ENCODE measurements at places on chromosomes 13 and 19.

DNA sequence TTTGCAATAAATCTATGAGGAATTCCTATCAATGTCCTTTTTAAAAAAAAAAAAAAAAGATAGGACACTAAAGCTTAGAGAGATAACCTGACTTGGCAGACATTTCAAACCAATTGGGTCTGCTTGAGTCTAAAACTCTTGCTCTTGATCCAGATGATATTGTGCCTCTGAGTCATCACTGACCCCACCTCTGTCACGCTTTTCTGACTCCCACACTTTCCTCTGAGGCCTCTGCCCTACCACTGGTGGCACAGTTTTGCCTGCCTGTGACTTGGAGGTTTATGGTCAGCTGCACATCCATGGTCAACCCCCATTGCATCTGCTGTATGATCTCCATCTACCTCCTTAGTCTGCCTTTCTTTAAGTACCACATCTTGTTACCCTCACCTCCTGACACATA, 328.7 kb downstream of the SPRY2 start:
- peak; percentile 69 for DNase-seq

DNA sequence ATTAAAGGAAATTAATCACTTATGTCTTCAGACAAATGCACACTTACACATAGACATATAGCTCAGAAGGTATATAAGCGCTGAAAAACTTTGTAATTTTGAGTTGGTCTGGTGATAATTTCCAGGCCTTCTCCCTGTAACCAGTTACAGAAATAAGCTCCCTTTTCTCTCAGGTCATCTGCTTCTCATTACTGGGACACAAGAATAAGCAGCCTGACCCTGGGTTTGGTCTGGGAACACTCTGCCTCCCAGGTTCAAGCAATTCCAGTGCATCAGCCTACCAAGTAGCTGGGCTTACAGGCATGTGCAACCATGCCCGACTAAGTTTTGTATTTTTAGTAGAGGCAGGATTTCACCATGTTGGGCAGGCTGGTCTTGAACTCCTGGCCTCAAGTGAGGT, 274.5 kb downstream of the LMO7 start:
- DNase-seq = no peak

DNA sequence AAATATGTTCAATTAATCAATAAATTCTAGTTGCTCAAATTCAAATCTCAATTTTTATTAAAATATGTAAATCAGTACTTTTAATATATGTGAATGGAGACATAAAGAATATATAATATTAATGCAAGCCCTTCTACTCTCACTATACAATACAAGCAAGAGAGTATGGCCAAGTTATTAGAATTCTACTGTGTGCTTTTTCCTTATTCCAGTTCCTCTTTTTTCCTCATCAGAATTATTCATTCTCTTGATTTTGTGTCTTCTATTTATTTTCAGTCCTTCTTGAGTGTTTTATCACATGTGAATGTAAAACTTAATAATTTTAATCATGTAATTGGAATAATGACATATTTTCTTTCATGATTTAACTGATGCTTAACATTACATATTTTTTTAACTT, 276.8 kb downstream of the PCDH20 start:
- DNase-seq = no peak

DNA sequence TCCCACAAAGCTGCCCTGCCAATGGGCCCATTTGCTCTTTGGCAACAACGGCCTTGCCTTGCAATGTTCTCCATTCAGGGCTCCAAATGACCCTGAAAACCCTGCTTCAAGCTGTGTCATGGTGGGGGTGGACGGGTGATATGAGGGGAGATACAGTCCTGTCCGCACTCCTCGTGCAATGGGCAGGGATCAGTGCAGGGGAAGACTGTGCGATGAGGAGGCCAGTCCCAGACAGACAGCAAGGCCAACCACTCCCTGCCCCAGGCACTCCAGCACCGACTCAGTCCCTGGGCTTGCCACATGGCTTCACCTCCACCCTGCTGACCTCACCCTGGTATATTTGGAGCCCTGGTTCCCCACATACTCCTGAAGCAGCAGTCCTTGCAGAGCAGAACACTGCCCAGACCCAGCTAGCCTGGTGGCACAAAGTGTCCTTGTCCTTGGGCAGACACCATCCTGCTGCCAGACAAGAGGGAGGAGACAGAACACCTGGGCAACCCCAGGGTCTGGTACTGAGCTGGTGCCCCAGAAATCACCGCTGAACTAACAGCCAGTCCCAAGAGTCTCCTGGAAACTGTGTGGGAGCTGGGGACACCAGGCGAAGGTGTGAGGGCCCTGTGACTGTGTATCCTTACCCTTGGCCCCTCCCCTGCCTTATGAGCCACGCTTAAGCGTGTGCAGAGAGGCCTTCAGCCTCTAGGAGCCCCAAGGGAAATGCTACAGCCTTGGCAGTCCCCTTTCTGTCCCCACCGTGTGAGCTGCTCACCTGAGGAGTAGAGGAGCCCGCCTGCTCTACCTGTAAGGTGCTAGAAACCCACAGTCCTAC, 9.1 kb upstream of the SLC35E1 start:
- no peak for DNase-seq

DNA sequence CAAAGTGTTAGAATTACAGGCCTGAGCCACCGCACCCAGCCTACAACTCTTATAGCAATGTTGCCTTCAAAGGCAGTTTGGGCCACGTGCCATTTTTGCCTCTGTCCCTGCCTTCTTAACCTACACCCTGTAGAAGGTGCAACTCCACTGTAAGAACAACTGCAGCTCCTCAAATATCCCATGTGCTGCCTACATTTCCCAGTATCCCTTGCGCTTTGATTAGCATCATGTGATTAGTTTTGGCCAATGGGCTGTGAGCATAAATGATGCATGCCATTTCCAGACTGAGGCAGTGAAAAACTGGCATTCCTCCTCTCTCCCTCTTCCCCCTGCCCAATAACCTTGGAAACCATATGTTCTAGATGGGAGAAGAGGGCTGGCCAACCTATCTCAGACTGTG, 75.2 kb upstream of the MRI1 start:
- peak; percentile 98 for DNase-seq

DNA sequence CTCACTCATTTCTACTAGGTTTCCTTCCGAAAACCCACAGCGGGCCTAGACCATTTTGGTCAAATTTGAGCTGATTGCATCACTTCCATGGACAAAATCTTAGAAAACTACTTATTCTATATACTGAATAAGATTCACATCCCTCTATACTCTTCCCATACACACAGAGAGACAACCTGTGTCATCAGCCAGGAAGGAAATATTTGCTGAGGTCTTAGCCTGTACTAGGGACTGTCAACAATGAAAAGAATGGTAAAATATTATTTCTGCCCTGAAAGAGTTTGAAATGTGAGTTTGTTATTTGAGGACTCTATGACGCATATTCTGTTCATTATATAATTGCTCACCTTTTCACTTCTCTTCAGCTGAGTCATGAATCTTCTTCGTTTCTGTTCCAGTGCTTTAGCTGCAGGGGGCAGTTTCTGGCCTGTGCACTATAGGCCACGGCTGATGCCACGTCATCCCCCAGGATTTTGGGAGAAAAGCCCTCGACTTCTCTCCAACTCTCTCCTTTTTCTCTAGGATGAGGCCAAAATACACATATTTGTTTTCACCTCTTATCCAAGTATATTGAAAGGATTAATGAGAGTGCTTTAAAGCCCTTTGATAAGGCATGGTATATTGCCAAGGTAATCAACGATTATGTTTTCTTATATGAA, 47.7 kb downstream of the GSX1 start:
- no peak for DNase-seq

- peak; percentile 40 for DNase-seq
Measured at GRCh38 chr19:9565900-9566705, 18.2 kb downstream of the ZNF121 start.

DNA sequence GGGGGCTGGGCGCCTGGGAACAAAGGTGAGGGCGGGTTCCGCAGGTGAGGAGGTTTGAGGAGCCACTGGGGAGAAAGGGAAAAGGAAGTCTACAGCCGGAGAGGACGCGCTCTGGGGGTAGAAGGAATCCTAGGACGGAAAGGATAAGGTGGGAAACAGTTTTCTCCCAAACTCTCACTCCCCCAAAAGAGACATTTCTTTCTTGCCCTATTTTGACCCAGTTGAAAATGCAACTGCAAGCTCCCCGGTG, 651 bp upstream of the POLR1D start:
- no peak for DNase-seq

DNA sequence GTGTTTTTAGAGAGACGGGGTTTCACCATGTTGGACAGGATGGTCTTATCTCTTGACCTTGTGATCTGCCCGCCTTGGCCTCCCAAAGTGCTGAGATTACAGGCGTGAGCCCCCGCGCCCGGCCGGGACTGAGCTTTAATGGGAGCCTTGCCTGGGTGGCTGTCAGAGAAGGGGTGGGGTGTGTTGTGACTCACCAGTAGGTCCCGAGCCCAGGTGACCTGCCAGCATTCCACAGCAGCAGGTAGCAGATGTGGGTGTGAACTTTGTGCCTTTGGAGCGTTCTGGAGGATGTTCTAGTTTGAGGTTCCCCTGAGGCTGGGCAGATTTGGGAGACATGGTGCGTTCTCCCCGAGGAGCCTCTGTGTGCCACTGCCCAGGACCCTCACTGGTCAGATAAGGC, 7.1 kb upstream of the EPN1 start:
- no peak for DNase-seq

DNA sequence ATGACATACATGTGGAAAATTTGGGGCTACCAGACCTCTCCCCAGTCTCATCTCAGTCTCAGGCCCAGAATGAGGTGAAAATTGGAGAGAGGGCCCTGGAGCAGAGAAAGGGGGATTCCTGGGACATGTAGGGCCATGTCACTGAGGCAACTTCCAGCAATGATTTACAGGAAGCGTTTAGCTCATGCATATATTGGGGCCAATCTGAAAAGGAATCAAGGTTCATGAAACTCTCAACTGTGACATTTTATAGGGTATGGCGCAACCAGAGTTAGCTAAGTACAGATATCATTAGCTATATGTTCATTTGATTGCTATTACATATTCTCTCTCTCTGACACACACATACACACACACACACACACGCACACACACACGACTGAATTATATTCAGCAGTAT, 86.3 kb downstream of the RNASEH2B start:
- no peak for DNase-seq

DNA sequence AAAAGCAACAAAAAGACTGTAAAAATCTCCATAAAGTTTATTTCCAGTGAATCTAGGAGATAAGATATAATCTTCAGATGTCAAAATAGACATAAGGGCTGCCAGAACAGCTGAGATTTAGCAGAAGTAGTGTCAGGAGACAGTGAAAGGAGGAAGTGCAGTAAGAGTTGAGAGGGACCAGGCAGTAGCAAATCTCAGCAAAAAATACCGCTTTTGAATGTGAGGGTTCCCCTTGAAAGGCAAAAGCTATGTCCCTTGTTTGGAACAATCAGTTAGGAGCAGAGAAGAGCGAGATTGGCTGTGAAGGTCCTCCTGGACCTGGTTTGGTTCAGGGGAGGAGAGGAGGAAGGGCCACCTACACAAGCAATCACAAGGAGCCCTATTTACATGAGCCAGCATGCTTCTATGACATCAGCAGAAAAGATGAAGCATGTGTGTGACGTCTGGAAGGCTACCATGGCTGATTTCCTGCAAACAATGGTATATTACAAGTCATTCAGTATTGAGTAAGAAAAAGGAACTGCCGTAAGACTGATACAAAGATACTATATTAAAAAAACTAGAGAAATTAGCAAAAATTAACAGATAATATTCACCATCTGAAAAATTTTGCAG, 98.9 kb upstream of the SIAH3 start:
- DNase-seq = no peak

GRCh38 chr13:78085434-78086225, 167.0 kb upstream of the EDNRB start:
- peak; percentile 80 for DNase-seq

DNA sequence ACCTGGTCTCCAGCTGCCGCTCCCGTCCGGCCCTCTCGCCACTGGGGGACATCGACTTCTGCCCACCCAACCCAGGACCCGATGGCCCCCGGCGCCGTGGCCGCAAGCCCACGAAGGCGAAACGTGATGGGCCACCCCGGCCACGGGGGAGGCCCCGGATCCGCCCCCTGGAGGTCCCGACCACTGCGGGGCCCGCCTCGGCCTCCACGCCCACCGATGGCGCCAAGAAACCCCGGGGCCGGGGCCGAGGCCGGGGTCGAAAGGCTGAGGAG, 6.7 kb downstream of the PRR12 start:
- DNase-seq = no peak

GRCh38 chr19:46299004-46299509, 2.2 kb downstream of the HIF3A start:
- peak; percentile 82 for DNase-seq

GRCh38 chr19:50204811-50205675, 1.6 kb downstream of the MYH14 start:
- DNase-seq = no peak

- peak; percentile 82 for DNase-seq
Measured at GRCh38 chr13:45219938-45220375, 19.1 kb upstream of the KCTD4 start.

DNA sequence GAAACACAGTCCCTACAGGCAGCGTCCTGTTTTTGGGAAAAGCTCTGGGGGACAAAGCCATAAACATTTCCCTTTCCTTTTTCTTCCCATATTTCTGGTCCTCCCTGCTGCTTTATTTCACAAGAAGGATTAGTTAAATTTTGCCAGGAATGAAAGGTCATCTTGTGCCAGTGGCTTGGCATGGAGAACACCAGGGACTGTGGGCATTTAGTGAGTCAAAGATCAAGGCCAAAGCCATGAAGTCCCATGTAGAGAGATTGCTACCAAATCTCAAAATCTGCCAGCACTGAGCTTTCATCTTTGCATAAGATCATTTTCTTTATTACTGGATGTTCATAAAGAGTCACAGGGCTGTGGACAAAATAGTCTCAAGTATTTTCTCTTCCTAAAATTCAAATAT, 29.1 kb upstream of the SLC46A3 start:
- DNase-seq = no peak

GRCh38 chr13:71773531-71773930, 93.5 kb downstream of the DACH1 start:
- no peak for DNase-seq

DNA sequence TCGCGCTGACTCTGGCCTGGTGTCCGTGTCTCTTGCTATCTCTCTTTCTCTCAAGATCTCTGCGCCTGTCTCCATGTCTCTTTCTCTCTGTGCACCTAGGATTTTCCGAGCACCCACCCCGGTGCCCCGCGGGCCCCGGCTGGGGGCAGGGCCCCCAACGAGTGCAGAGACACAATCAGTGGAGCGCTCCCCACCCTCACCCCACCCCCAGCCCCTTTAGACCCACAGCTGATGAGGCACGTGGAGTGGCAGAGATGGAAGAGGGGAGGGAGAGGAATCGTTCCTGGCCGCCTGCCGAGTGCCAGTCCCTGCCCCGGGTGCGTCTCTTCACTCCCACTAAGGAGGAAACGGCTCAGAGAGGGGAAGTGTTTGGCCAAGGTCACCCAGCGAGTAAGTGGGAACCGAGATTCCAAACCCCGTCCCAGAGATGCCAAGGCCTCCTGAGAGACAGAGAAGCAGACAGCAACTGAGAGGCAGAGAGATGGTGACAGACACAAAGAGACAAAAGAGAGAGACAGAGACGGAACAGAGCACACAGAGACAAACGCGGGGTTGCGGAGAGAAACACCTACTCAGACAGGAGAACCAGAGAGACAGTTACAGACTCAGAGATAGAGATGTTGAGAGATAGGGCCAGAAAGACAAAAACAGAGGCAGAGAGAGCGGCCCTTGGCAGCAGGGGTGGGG, 626 bp upstream of the BCL3 start:
- DNase-seq = peak; percentile 79
